ENCODE measurements at places on chromosomes 13 and 19.

GRCh38 chr19:18384775-18385174 lies 1.2 kb upstream of the GDF15 start:
- DNase-seq, result no peak

DNA sequence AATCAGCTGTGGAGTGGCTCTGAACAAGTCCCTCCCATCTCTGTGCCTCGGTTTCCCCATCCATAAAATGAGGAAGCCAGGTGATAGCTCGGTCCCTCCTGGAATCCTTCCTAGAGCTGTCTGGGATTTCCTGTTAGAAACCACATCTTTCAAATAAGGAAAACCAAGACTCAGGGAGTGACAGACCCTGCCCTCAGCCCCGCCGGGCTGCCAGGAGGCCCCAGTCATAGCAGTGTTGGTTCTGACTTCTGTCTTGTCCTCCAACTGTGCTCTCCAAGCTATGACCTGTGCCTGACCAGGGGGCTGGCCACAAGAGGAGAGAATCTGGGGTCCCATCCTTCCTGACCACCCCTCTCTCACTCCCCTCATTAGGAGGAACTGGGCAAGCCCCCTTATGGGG lies 1.1 kb upstream of the SHD start:
- no peak for DNase-seq

DNA sequence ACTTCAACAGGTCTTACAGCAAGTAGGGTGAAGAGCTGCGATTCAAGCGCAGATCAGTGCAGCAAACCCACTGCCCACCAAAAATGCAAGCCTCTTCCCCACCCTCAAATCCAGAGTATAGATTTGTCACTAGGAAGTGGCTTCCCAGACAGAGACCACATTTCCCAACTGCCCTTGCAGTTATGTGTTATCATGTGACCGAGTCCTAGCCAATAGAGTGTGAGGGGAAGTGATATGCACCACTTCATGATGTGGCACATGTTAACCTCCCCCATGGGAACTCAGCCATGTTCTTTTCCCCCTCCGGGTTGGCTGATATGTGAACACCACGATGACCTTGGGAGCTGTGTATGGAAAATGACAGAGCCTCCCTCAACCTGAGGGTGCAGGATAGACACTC lies 50.8 kb downstream of the MBD3L2B start:
- DNase-seq, result no peak

GRCh38 chr19:54209811-54210494 lies 9.3 kb downstream of the RPS9 start:
- DNase-seq, result no peak

DNA sequence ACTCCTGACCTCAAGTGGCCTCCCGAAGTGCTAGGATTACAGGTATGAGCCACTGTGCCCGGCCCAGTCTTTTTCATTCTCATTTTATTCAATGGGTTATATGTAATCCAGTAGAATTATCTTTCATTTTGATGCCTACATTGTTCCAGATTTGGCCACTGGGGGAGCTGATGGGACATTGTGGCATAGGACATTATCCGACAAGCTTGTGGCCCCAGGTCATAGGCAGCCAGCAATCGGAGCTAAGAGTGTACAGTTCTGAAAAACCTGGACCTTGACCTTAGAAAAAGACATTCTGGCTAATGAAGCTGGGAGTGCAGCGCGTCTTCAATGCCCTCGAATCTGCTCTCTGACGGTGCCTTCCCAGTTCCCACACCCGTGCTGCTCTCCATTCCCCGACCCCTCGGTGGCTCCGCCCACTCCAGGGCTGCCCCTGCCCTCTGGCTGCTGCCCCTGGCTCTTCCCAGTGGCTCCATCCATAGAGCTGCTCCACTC lies 108.7 kb downstream of the TEX29 start:
- no peak for DNase-seq

GRCh38 chr13:39095500-39095899 lies 57.2 kb downstream of the NHLRC3 start:
- no peak for DNase-seq

GRCh38 chr13:113405481-113406300 lies 41.8 kb upstream of the GRTP1 start:
- no peak for DNase-seq

- DNase-seq, result no peak
Measured at GRCh38 chr13:98447881-98448641, 128.8 kb downstream of the STK24 start.

- DNase-seq, result no peak
Measured at GRCh38 chr19:47151627-47152026, 21.0 kb downstream of the SAE1 start.

- no peak for DNase-seq
Measured at GRCh38 chr19:54434112-54434872, 14.7 kb upstream of the LENG8 start.

DNA sequence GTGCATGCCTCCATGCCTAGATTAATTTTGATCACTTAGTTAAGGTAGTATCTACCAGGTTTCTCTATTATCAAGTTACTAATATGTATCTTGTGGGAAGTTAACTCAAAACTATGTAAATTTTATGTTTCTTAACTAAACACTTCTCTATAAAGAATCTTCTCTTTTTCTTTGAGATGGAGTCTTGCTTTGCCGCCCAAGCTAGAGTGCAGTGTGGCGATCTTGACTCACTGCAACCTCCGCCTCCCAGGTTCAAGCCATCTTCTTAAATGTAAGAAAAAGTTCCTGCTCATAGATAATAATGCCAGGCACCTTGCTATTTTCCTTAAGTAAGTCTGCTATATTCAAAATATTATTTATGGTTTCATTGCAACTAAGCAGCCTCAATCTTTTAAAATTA lies 58.4 kb downstream of the ELF1 start:
- no peak for DNase-seq

DNA sequence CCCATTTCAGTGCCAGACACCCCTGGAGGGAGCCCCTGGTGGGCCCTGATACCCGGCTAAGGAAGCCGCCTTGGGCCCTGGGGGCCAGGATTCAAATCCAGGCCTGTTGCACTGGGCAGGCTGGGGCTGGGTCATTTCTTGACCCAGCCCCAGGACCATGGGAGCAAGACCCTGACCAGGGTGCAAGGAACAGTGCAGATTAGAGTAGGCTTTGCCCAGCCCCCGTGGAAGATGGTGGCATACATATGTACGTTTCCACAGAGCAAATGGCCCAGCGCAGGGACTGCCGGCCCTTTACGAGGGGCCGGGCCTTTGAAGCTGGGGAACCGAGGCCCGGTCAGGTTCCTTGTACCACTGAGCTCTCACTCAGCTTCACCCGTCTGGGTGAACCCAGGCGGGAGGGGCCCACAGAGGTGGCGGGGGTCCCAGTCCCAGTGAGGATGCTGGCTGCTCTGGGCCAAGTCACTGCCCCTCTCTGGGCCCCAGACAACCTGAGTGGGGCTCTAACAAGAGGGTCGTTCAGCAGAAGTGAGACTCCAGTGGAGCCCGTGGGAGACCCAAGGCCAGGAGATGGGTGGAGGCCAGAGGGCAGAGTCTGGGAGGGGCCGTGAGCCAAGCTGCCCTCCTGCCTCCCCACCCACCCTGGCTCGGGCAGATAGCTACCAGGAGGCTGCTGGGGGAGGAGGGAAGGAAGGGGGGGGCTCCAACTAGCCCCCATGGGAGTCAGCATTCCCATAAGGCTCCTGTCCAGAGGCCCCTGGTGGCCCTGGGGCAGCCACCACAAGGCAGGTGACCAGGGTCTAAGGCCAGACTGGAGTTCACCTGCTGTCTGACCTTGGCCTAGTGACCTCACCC lies 2.7 kb downstream of the MKNK2 start:
- DNase-seq, result no peak

DNA sequence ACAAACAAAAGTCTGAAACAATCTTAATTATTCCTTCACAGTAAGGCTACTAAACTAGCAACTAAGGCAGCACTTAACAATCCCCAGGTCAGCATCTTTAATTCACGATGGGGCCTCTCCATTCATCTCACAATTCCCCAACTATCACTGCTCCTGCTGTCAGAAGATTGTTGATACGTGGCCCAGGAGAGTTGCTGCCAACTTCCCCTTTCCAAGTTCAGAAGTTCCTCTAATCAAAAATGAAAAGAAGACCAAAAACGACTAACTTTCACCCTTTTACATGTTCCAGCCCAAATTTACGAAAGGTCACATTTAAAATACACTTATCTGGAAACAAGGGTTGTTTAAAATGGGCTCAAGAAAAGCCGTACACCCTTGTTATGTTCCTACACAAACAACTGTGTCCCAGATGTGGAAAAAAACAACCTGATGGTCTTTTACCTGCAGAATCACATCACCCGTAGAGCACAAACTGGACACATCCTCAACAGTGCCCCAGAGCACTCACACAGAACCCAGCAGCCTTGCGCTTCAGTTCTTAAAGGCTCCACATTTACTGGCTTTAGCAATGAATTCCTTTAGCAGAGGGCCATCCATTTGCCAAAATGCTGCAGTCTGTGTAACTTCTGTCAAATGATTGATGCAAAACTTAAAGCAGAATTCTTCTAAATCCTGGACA lies 38.0 kb downstream of the PHF11 start:
- DNase-seq, result no peak

DNA sequence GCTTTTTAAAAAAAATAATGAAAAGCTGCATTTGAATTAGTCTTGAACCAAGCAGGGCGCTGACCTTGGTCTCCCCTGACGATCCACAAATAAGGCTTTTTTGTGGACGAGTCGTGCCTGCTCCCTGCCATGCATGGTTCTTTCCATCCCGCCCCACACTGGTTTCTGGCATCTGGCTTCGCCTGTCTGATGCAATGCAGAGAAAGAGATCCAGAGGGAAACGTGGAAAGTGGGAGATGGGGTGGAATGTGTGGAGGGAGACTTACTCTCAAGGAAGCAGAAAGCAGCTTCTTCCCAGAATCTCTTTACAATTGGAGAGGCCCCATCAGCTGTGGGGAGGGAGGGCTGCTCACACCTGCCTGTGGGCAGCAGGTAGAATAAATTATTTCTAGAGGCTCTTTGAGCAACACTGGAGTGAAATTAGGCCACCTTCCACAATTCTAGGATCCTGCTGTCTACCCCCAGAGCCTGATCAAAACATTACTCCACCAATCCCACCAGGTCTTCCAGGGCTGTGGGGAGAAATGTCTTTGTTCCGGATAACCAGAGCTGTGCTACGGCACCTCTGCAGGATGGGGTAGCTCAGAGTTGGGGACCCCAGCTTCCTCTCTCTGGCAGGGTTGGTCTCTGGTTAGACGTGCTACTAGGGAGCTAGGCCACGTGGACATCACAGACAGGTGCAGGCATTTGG lies 183.5 kb downstream of the UQCRFS1 start:
- DNase-seq, result no peak

DNA sequence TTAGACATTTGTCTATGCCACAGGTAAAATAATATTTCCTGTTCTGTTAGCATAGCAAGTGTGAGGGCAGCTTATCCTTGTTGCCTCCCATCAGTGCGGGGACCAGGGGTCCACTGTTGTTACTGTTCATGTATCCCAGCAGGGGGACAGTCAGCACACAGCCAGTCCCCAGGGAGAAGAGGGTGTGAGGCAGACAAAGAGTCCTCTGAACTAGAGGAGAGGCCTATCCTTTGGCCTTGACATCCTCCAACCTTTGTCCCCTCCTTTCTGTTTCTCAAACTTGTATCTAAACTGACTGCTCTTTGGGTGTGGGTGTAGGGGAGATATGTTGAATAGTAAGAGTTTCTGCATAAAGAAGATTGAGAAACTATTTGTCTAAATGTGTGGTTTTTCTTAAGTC lies 2.9 kb upstream of the GPR18 start:
- DNase-seq, result no peak

GRCh38 chr13:33106656-33107360 lies 90.6 kb downstream of the KL start:
- DNase-seq, result no peak

GRCh38 chr19:51091895-51092873 lies 9.5 kb upstream of the KLK14 start:
- DNase-seq, result no peak

- DNase-seq, result no peak
Measured at GRCh38 chr19:45175515-45176345, 2.3 kb downstream of the TRAPPC6A start.

DNA sequence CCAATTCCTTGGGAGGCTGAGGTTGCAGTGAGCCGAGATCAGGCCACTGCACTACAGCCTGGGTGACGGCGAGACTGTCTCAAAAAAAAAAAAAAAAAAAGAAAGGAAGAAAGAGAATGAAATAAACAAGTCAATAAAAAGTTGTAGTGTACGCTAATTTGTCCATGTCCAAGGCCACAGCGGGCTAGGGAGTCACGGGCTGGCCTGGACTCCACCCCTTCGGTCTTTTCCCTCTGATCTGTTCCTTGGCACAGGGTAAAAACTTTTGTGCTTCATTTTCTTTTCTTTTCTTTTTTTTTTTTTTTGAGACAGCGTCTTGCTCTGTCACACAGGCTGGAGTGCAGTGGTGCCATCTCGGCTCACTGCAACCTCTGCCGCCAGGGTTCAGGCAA lies 19.4 kb upstream of the MKNK2 start:
- no peak for DNase-seq

DNA sequence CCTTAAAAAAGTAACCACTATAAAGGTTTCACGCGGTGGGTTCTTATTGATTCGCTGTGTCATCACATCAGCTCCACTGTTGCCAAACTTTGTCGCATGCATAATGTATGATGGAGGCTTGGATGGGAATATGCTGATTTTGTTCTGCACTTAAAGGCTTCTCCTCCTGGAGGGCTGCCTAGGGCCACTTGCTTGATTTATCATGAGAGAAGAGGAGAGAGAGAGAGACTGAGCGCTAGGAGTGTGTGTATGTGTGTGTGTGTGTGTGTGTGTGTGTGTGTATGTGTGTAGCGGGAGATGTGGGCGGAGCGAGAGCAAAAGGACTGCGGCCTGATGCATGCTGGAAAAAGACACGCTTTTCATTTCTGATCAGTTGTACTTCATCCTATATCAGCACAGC lies 30.6 kb downstream of the FGF9 start:
- no peak for DNase-seq

DNA sequence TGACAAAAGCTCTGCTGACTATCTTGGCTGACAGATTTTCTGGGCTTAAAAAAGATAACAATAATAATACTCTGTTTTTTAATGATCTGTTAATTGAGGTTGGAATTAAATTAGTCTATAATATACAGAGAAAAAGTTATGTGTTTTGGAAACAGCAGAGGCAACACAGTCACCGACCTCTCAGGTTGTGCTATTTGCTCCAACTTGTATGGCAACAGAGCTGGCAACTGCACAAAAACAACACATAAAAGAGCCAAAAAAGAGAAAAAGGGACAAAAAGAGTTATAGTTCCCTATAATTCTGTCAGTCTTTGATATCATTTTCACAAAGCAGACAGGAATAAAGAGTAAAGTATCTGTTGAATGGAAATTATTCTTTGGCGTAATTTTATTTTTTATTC lies 102.3 kb upstream of the POSTN start:
- DNase-seq, result no peak

GRCh38 chr19:51226067-51226466 lies 1.2 kb downstream of the CD33 start:
- no peak for DNase-seq

GRCh38 chr13:29474991-29475390 lies 120.5 kb downstream of the SLC7A1 start:
- no peak for DNase-seq

- no peak for DNase-seq
Measured at GRCh38 chr13:68007576-68007975, 777.4 kb upstream of the PCDH9 start.

- DNase-seq, result no peak
Measured at GRCh38 chr13:88526853-88527215, 855.7 kb downstream of the SLITRK5 start.

GRCh38 chr19:29519146-29519545 lies 6.6 kb upstream of the VSTM2B start:
- DNase-seq, result no peak

GRCh38 chr19:16449330-16449961 lies 22.3 kb downstream of the EPS15L1 start:
- DNase-seq, result no peak

- DNase-seq, result no peak
Measured at GRCh38 chr19:7463575-7463974, 25.3 kb downstream of the PEX11G start.

All from stimulated activated CD4-positive, alpha-beta T cell treated with anti-CD3 and anti-CD28 coated beads, TNF-alpha, amount 100 ng/mL, for 1 hour (primary cell).